ENCODE measurements at places on chromosomes 6 and 20. TPM values are rescaled to one million over a fixed set of nuclear protein-coding genes. Genes with fewer than 3 reads are reported as not detected.

DNA sequence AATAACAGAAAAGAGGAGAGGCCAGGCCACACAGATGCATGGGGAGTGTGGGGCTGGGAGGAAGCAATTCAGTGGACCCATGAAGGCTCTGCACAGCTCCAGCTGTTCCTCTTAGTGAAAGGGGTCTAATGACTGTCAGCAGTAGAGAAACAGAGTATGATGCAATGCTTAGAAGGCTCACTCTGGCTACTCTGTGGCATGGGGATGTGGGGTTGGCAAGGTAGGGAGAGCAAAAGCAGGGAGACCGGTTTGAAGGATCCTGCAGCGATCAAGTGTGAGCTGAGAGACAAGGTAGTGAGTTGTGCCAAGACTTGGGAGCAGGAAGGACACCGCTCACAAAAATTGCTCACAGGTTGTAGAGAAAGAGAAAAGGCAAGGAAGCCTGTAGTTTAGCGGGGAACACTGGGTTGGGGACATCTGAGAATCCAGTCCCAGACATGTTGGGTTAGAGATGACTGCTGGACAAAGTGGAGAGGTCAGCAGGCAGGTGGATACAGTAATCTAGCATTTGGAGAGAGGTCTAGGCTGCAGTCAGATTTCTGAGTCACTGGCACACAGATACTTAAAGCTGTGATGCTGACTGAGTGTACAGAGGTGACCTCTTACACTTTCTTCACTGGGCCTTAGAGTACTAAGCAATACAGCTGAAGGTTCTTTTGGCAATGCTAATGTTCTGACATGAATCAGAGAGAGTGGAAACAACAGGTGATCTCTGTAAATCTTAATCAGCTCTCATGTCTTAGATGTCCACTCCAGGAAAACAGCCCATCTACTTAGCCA lies 27.1 kb downstream of the NAPB start:
- no peak for DNase-seq
- peaks cover 48% of the 10 kb centered on the region for H3K36me3 ChIP-seq
- H3K27ac ChIP-seq = peak overlapping the region; percentile 69
- H3K27me3 ChIP-seq = no peaks in the 10 kb centered on the region
- H3K4me3 ChIP-seq = no peak overlapping the region
- H3K4me1 ChIP-seq = peaks cover 53% of the 10 kb centered on the region

DNA sequence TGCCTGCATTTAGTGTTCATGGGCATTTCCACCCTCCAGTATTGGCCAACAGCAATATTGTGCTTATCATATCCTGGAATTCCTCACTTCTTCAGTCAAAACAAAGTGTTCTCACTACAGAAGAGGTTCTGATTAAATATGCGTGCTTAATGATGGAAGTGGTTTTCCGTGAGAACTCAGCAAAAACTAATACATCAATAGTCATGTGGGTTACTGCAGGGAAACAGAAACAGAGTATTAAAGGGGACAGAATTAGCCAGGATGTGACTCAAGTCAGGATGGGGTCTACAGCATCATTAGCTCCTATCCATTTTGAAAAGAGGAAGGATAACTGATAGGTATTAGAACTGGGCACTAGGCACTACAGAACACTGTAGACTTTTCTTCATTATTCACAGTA lies 384.6 kb downstream of the CDKAL1 start:
- no peak for DNase-seq
- no peaks in the 10 kb centered on the region for H3K27me3 ChIP-seq
- peaks cover 17% of the 10 kb centered on the region for H3K4me1 ChIP-seq
- H3K27ac ChIP-seq = no peak overlapping the region

DNA sequence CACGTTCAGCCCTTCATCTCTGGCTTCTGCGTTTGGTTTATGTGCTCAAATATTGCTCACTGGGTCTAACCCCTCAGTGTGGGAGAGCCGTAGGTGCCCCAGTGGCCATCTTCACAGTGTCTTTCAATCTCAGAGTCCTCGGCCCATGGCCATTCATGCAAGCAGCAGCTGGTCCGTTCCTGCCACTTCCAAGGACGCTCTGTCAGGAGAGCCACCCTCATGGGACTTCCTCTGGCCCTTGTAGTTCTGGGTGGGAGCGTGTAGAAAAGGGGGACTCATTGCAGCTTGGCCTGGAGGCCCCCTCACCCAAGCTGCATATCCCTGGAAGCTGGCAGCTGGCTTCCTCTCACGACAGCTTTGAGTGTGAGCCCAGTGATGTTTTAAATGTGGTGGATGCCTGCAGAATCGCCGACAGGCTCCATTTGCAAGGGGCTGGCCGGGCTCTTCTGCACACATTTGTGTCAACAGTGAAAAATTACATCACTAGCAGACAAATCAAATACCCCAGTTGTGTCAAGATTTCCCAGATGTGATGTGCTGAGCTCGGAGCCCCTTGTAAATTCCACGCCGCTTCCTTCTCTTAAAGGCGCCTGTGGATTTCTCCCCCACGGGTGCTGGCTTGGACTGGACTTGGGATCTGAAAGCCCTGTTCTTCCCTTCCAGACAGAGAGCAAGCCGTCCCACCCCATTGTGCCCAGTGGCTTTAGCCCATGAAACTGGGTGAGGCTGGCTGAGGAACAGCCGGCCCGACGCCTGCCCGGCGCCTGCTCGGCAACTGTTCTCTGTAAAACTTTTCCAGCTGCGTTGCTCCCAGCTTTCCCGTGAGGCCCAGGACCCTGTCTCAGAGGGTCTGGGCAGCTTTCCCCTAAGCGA lies 360.1 kb downstream of the TAF4 start:
- no peak for DNase-seq
- no peaks in the 10 kb centered on the region for H3K4me1 ChIP-seq
- no peak overlapping the region for H3K4me3 ChIP-seq
- H3K27me3 ChIP-seq = peaks cover 22% of the 10 kb centered on the region

The PHACTR1 gene
- 15.5 TPM for total RNA-seq

DNA sequence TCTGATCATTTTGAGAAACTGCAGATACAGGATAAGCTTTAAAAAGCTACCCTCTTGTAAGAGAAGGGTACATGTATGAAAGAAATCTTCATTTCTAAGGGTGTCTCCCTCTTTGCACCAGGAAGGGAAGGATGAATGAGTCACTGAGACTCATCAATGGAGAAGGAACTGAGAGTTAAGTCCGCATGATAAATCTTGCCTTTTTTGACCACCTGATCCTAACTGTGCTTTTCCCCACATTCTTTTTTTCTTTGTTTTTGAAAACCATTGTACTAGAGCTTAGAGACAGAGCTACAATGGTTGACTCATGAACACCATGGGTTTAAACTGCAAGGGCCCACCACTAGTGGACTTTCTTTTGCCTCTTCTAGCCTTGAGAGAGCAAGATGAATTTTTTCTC lies 353.0 kb upstream of the RGS17 start:
- H3K4me3 ChIP-seq = no peak overlapping the region
- H3K27ac ChIP-seq = no peak overlapping the region
- DNase-seq = no peak
- peaks cover 12% of the 10 kb centered on the region for H3K36me3 ChIP-seq
- no peaks in the 10 kb centered on the region for H3K4me1 ChIP-seq
- H3K27me3 ChIP-seq = no peaks in the 10 kb centered on the region

- DNase-seq = no peak
- no peaks in the 10 kb centered on the region for H3K27me3 ChIP-seq
- 0 out of 2 replicates have a peak, but pooled peaks cover 4% of the 10 kb centered on the region for H3K4me1 ChIP-seq
- no peak overlapping the region for H3K4me3 ChIP-seq
- no peaks in the 10 kb centered on the region for H3K36me3 ChIP-seq
Measured at GRCh38 chr20:24672886-24673677, 203.7 kb downstream of the SYNDIG1 start.

DNA sequence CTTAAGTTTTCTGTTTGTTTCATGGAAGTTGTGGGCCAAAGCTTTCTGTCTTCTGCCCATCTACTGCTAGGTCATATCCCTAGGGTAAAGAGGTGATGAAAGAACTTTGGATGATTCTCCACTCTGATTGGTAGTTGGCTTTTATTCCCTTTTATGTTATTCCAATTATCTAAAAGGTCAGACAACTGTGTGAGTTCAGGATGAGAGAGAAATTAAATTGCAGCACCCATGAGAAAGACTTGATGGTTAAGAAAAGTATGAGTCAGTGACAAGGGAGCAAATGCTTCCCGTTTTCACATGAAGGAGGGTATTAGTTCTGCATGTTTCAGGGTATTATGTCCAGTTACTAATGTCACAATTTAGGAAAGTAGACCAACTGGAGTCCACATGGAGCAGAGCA lies 136.3 kb downstream of the CD109 start:
- H3K4me3 ChIP-seq = no peak overlapping the region
- no peaks in the 10 kb centered on the region for H3K4me1 ChIP-seq
- H3K36me3 ChIP-seq = no peaks in the 10 kb centered on the region
- no peak overlapping the region for H3K27ac ChIP-seq

- 0 out of 2 replicates have a peak, but pooled peaks cover 2% of the 10 kb centered on the region for H3K4me1 ChIP-seq
- H3K27ac ChIP-seq = no peak overlapping the region
- DNase-seq = no peak
- H3K36me3 ChIP-seq = no peaks in the 10 kb centered on the region
- H3K27me3 ChIP-seq = peaks cover 52% of the 10 kb centered on the region
- no peak overlapping the region for H3K4me3 ChIP-seq
Measured at GRCh38 chr20:59671661-59672471, 67.5 kb downstream of the PHACTR3 start.

DNA sequence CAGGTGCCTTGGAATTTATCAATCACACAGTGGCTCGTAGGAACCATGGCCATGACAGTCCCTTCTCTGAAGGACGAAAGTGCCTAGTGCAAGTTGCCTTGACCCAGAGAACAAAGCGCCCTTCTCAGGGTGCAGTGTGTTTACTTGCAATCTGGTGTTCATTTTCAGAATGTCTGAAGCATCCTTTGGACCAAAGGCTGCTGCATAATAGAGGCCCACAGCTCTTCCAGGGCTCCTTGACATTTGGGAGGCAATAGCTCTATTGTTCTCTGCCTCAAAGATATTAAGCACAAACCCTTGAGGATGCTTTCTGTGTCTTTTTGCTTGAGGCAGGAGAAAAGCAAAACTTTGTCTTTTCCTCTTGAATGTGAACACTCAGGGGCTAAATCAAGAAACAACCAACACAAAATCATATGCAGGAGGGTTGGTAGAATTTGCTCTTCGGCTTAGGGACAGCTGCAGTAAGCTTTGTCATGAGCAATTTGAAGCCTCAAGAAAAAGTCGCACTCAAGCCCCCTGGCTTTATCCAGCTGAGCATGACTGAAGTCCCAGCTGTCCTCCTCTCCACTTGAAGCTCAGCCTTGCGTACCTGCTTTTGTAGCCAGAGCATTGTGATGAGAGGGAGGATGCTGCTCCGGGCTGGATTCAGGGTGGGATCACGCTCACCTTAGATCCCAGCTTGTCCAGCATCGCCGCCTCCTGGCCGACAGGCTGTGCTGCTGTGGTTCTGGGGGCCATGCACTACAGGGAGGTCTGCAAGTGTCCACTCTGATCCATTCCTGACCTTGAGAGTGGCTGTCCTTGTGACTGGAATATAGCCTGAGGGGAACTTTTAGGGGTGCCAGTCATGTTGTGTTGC lies 495.4 kb downstream of the CDH26 start:
- peak; percentile 65 for DNase-seq
- peaks cover 21% of the 10 kb centered on the region for H3K27me3 ChIP-seq
- no peak overlapping the region for H3K27ac ChIP-seq
- H3K4me1 ChIP-seq = peaks cover 5% of the 10 kb centered on the region

Data from WTC11 (cell line).